ENCODE measurements at places on chromosomes 7 and 10.

DNA sequence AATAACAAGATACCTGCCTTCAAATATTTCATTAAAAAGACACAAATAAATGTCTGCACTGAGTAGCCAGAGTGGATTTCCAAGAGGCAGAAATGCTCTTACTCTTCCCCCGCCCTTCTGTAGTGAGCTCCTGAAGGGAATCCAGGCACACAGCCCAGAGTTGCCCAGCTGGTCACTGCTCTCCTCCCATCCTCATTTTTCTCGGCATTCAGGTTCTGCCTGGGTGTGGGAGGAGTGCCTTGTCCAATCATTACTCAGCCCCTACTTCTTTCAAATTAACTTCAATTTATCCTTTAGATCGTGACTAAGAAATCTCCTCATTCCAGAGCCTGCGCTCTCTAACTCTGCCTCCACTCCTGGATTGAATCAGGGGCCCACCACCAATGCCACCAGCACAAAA, 12.2 kb downstream of the CCDC6 start:
- peak; percentile 85 for DNase-seq

DNA sequence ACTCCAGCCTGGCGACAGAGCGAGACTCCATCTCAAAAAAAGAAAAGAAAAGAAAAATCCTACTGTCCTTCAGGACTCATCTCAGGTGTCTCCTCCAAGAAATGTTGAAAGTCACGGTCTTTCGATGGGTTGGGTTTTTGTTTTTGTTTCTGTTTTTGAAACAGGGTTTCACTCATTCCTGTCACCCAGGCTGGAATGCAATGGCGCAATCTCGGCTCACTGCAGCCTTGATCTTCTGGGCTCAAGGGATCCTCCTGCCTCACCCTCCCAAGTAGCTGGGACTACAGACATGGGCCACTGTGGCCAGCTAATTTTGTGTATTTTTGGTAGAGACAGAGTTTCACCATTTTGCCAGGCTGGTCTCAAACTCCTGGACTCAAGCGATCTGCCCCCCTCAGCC, 3.1 kb upstream of the SORBS1 start:
- no peak for DNase-seq

DNA sequence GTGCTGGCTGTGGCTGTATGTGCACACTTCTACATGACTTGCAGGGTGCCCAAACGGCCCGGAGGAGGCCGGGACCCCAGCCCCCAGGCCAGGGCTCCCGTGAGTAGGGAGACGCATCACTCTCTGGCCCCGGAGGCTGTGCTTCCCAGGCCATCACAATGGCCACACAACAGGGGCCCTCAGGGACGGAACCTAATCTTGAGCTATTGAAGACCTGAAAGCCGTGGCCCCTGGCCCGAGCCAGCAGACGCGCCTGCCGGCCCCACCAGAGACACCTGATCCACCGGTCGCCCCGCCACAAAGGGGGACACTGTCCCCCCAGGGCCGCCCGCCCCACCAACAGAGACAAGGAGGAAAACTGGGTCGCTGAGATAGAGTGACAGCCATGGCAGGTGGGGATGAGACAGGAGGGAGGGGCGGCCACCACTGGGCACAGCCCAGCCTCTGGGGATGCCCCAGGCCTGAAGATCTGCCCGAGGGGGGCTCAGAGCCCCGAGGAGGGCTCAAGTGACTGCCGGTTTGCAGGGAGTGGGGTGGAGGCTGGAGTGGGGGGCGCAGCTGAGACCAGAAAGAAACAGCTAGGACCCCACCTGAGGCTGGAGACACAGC, 10.2 kb upstream of the LFNG start:
- no peak for DNase-seq

GRCh38 chr10:132373241-132373955, 23.6 kb upstream of the PWWP2B start:
- DNase-seq = no peak

All from AG08395 (cell line).